ENCODE measurements at places on chromosomes 2 and 18. TPM values are rescaled to one million over a fixed set of nuclear protein-coding genes. Genes with fewer than 3 reads are reported as not detected.

- no peak for DNase-seq
Observed at GRCh38 chr2:102749938-102750337, 11.9 kb upstream of the TMEM182 start.

DNA sequence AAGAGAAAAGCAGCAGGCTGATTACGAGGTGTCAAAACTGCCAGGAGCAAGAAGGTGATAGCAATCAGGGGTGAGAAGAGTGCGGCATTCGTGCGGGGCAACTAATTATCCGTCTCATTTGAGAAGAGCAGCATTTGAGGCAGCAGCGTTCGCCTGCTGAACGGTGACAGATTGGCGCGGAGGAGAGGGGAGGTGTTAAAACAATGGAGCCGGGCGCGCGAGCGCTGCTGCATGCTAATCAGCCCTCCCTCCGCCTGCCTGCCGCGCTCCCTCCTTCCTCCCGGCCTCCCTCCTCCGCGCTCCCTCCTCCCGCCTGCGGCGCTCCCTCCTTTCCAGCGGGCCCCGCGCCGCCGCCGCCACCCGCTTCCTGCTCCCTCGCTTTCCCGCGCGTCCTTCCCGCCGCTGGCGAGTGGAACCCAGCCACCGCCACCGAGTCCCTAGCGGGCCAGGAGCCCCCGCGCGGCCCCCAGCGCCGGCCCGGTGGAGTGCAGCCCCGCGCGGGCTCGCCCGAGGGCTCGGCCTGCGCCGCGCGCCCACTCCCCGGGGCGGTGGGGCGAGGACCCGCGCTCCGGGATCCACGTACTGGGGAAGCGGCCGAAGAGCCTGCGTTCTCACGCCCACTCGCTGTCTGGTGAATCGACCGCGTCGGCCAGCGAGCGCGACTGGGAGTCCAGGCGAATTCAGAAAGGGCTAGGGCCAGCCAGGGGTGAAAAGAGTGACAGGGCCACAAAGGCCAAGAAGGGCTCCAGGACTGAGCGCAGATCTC, 69.5 kb upstream of the PSMD14 start:
- DNase-seq: no peak

DNA sequence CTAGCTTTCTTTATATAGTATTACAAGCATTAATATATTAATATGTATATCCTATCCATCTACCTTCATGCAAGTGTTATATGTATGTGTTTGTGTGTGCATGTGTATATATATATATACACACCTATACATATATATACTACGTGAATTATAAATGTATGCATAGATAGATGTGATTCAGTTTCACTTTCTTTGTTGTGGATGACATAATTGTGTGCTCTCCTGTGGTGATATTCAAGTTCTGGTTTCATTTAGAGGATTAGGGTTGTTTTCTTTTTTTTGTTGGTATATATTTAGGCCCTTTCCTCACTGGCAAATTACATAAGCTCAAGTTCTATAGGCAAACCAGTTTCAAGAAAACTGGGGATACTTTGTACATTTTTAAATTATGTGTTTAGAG, 225.7 kb upstream of the FANCL start:
- DNase-seq: no peak

- DNase-seq: peak; percentile 93
Observed at GRCh38 chr2:74010087-74010541, 25.4 kb downstream of the TET3 start.

- no peak for DNase-seq
Observed at GRCh38 chr18:11258039-11258610, 108.8 kb upstream of the PIEZO2 start.

Gene GALNT3
- 96.5 TPM for total RNA-seq

Gene UGT1A7
- total RNA-seq: 0.21 TPM

Gene COL4A4
- total RNA-seq: 1.5 TPM
